T-helper 1 cell (primary cell): ENCODE measurements at places on chromosomes 11 and 22.

DNA sequence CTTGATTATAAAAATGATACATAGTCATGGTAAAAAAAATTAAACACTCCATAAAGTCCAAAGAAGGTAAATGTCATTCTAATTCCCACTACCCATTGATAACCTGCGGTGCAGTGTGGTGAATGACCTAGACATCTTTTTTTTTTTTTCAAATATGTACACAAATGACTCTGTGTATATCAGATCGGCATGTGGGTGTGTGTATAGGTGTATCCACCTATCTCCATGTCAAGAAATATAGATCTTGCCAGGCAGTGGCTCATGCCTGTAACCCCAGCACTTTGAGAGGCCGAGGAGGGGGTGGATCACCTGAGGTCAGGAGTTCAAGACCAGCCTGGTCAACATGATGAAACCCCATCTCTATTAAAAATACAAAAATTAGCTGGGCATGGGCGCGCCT, 18.4 kb upstream of the CBX6 start:
- DNase-seq, result no peak

DNA sequence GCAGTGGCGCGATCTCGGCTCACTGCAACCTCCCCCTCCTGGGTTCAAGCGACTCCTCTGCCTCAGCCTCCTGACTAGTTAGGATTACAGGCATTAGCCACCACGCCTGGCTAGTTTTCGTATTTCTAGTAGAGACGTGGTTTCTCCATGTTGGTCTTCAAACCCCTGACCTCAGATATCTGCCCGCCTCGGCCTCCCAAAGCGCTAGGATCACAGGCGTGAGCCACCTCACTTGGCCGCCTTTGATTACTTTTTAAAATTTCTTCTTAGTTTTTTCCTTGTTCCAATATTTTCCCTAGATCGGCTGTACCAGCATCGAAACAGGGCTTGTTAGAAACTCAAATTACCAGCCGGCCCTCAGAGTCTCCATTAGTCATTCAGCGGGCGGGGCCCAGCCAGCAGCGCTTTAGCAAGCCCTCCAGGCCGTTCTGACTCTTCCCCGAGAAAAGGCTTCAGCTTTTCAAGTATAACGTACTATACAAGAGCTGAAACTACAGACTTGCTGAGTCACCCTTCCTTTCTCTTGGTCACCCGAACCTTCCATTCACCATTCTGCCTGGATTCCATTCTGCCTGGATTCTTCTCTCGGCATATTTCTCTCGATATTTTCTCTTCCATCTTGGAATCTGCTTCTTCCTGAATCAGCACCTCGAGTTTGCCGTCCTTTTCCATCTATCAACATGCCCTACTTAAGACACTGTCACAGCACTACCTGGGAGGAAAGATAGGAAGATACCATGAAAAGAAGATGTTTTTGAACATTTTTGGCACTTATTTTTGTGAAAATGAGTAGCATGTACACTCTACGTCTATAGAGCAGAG, 6.7 kb upstream of the CAPRIN1 start:
- no peak for DNase-seq

- no peak for DNase-seq
These were observed 15.1 kb downstream of the CTNND1 start for GRCh38 chr11:57776577-57777210.

DNA sequence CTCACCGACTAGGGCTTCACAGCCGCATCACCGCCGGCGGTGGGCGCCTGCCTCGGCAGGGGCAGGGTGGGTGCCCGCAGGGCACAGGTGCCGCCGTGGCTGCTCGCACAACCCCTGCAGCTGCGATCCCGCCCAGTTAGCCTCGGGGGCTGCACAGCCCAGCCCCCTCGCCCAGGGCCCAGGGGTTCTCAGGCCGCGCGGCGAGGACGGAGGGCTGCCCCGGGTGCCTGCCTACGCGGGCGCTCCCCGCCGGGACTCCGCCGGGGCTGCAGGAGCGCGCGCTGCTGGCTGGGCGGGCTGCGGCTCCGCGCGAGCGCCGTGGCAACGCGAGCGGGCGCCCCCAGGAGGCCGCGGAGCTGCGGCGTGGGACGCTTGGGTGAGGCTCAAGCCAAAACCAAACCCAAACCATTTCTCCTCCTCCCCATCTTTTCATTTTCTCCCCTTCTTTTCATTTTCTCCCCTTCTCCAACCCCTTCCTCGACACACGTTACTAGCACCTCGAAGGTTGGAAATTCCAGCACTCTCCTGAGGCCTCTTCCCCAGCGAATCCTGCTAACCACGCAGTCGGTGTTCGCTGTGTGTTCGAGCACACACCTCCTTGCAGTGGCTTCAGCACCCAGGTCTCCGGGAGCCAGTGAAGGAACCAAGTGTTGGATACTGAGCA, at the start of gene MICAL3:
TSS of gene MICAL3 (minus strand) at position 286 of the 664 bp plus-strand sequence. CDS start 117,749 bp downstream, outside the sequence.
- DNase-seq, result peak; percentile 29
